ENCODE measurements at places on chromosomes 16 and 17. TPM values are rescaled to one million over a fixed set of nuclear protein-coding genes. Genes with fewer than 3 reads are reported as not detected.

- DNase-seq: no peak
Measured at GRCh38 chr16:64182985-64183384, 938.9 kb downstream of the CDH11 start.

Gene KRTAP9-1
- total RNA-seq: not detected

- DNase-seq: no peak
Measured at GRCh38 chr16:57188711-57189002, 2.5 kb downstream of the RSPRY1 start.

DNA sequence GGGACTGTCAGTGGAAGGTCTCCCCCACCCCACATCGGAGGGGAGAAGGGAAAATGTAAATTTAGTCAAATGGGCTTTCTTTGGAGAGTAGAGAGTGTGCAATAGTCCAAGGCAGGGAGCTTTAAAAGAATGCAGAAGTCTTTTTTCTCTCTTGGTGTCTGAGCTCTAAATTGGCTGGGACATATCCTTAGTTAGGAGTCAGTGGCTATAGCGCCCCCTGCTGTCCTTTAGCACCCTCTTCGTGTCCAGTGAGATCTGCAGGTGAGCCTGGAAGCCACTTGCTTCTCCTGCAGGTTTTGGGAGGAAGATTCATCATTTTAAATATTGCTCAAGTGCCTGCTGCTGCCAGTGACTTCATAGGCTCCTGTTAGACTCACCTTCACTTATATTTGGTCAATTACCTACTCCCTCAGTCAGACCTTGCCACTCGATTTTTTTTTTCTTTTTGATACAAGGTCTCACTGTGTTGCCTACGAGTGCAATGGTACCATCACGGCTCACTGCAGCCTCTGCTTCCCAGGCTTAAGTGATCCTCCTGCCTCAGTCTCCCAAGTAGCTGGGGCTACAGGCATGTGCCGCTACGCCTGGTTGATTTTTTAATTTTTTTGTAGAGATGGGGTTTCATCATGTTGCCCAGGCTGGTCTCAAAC lies 174.8 kb downstream of the PRKCB start:
- peak; percentile 65 for DNase-seq

Gene EVPLL
- not detected for total RNA-seq

- no peak for DNase-seq
Measured at GRCh38 chr16:61289141-61289540, 747.1 kb downstream of the CDH8 start.

DNA sequence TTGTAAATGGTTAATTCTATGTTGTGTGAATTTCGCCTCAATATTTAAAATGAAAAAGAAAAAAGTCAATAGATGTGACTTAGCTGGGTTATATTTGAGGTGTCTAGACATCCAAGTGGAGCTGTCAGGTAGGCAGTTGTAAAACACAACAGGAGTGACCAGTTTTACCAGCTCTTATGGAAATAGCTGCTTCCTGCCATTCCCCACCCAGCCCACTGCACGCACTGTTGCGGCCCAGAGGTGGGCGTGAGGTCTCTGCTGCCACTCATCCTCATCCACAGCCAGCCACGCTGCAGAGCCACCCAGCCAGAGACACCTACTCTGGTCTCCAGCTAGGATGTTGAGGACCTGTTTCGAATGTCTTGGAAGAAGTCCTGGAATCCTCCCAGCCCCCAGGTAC lies 3.4 kb upstream of the CARD14 start:
- no peak for DNase-seq

DNA sequence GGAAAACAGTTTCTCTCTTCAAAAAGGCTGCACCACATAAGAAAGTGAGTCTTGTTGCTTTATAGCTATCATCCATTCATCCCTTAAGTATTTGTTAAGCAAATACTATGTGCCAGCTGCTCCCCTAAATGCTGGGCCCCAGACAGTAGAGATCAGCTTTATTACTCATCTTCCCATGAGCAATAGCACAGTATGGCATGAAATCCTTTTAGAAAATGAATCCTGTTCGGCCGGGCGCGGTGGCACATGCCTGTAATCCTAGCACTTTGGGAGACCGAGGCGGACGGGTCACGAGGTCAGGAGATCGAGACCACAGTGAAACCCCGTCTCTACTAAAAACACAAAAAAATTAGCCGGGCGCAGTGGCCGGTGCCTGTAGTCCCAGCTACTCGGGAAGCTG lies 99.5 kb downstream of the MYO1D start:
- DNase-seq: no peak

- no peak for DNase-seq
Measured at GRCh38 chr17:81534157-81535006, 6.2 kb downstream of the FSCN2 start.

Gene RAB11FIP4
- total RNA-seq: 2.0 TPM

- no peak for DNase-seq
Measured at GRCh38 chr16:48745541-48745940, 135.6 kb upstream of the N4BP1 start.

- no peak for DNase-seq
Measured at GRCh38 chr16:695355-696089, 5.3 kb upstream of the WDR24 start.

DNA sequence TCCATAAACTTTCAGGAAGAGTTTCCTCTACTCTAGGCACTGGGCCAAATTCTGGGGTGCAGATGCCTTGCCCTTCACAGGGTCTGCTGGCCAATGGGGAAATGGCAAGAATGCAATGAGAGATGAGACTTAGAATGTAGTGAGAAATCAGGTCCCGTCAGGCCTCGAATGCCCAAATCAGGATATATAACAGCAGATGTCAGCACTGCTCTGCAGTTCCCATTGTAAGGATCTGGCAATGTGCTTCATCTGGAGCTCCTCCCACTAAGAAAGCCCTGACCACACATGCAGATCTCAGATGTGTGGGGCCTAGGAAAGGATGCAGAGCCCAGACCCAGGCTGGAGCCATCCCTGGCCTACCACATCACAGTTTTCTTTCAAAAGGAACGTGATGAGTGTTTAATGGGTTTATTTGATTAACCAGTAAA lies 13.9 kb upstream of the LPCAT2 start:
- peak; percentile 78 for DNase-seq

- no peak for DNase-seq
Measured at GRCh38 chr17:35519439-35519838, 18.0 kb downstream of the SLFN12L start.

DNA sequence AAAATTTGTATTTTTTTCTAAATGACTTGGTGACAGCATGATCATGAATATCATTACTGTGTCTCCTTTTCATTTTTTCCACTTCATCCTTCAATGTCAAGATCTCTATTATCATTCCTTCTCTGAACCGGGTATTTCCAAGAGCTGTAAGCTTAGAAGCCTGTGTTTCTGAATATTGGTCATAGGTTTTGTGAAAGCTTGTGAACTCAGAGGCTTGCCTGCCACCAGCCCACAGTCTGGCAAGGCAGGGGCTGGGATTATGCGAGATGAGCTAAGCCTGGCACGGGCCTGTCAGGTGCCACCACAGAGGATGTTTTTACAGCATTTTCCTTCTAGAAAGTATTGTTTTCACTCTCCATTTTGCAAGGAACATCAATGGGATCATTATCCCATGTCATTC lies 92.8 kb downstream of the MYH10 start:
- DNase-seq: no peak

DNA sequence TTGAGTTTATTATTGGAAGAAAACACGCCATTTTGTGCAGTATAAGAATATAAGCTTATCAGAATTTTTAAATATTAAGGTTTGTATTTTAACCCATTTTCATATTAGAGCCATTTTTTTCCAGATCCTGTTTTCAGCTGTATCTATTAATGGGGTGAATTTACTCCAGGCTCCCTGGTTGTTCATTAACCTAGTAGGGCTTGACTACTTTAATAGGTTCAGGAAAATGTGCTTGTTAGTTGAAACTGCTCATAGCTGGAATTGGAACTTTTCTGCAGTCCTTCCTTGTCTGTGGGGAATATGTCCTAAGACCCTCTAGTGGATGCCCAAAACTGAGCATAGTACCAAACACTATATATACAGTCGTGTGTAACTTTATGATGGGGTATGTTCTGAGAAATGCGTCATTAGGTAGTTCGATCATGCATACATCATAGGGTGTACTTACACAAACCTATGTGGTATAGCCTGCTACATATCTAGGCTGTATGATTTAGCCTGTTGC lies 28.0 kb downstream of the NFAT5 start:
- no peak for DNase-seq

Measured in M059J (cell line).